ENCODE measurements at places on chromosomes 13 and 19.

DNA sequence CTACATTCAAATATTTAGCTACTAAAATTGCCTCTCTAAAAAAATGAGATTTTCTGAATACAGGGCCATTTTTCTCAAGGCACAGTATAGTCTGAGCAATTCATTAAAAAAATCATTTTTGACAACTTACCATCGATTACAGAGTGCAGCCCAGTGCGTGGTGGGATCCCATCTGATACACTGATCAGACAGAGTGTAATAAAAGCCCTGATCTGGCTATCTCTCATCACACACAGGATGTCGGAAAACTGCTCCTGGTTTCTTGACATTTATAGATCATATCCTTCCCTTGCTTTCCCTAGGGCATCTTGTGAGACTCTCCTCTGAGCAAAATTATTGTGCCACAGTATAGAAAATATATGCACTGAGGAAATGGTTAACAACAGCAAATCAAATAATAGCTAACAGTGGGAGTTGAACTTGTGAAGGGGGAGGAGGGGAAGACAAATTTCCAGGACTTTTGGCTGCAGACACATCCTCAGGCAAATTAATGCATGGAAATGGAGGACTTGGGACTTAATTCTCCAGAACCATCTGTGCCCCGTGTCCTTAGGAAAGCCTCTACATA, 28.4 kb upstream of the CNMD start:
- DNase-seq, result no peak

DNA sequence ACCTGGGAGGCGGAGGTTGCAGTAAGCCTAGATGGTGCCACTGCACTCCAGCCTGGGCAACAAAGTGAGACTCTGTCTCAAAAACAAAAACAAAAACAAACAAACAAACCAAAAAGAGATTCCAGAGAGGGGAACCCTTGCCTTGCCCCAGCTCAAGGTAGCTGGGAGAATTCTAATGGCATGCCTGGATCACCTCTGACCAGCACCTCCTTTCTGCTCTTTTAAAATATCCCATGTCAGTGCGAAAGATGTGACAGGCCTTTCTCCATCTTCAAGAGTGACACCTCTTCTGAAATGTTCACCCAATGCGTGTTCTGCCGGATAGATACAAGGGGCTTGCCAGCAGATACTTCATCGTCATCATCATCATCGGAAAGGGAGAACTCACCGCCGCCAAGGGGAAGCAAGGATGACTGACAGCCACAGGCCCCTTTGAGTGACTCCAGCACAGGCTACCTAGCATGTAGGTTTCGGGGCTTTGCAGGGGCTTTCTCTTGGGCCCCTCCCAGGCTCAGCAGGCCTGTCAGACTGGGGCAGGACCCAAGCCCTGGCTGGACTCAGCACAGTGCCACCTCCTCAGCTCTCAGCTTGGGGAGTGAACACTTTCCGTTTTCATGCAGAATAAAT, 18.9 kb upstream of the LRP3 start:
- DNase-seq, result no peak

GRCh38 chr13:101880581-101880980, 428.1 kb downstream of the ITGBL1 start:
- DNase-seq, result no peak

GRCh38 chr13:102814793-102815192, 15.9 kb downstream of the BIVM start:
- no peak for DNase-seq

- DNase-seq, result no peak
Observed at GRCh38 chr13:40626561-40626960, 39.9 kb downstream of the FOXO1 start.

DNA sequence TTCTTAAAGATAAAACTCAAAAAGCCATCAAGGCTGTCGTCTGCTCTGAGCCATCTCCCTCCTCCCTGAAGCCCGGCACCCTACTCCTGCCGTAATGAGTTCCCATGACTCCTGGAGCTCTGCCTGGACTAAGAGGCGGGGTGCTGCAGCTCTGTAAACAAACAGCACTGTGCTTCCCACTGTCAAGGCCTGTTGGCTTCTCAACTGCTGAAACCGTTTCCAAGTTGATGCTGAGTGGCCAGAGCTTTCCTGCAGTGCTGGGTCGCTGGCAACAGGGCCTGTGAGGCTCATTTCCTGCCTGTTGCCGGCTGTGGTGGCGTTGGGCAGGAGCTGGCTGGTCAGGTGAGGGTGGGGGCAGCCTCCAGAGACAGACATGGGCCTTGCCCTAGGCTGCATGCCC, 26.7 kb upstream of the ISYNA1 start:
- DNase-seq, result peak; percentile 94

DNA sequence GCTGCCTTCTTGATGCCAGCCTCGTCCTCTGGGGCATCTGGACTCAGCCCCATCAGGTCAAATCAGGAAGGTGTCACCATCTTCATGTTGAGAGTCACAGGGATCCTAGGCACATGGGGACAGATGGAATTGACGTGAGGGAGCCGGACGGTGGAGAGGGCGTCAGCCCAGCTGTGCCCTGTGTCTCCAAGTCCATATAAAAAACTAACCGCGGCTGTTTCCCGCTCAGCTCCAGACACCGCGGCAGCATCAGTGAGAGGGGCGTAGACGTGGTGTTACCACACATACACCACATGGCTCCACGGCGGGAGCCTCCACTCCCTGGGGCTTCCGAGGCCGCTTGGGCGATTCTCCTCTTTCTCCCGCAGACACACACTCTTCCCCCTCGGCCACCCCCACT, 5.6 kb upstream of the PRR36 start:
- DNase-seq, result no peak

DNA sequence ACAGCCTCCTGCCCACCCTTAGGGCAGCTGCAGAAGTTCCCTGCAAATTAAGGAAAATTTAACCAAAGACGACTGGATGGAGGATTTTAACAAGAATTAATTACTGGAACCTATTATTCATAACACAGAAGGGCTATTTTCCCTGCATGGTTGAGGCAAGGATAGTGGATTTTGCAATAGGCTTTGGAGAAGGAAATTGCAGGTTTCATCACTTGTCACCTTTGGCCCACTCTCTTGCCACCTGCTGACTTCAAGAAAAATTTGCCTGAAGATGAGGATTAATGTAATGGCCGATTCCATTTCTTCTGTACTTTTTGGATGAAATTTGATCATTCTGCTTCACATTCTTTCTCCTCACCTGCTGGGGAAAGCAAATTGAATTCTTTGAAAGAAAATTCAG, 261.7 kb downstream of the FGF9 start:
- DNase-seq, result no peak

DNA sequence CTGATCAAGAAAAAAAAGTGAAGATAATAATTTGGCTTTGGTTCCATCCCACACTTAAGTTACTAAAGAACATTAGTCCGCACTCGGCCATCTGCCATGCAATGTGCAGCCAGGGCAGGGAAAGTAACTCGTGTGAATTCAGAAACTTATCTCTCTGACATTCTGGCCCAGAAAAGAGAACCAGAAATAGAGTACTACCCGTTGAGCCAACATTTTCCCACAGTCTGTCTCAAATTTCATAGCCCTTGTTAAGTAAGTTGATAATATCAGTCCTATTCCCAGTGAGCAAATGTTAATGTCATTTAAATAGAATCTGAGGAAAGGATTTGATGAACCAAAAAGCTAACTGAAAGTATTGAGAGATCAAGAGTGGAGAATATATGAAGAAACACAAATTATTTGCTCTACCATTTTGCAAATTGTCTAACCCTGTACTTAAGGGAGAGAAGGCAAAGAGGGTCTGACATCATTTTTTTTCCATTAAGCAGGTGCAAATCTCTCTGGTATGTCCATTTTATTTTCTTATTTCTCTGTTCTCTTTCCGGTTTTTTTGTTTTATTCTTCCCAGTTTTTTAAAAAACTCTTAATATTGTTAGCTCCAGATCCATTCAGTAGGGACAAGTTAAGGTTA, 156.3 kb downstream of the NDFIP2 start:
- DNase-seq, result no peak

DNA sequence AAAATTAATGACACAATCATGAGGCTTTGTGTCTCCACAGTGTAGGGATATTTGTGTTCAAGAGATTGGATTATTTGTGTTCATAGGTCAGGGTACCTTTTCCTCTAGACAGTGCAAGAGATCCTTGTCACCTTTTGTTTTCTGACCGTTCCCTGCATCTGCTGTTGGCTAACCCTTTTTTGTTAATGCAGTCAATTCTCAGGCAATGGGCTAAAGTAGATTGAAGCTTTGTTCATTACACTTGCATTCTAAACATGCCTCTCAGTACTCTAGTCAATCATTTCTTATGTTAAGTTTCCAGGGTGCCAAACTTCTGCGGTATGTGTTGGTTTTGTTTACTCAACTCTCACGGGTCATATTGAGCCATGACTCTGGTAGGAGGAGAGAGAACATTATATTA, 1.8 kb upstream of the MED4 start:
- no peak for DNase-seq

DNA sequence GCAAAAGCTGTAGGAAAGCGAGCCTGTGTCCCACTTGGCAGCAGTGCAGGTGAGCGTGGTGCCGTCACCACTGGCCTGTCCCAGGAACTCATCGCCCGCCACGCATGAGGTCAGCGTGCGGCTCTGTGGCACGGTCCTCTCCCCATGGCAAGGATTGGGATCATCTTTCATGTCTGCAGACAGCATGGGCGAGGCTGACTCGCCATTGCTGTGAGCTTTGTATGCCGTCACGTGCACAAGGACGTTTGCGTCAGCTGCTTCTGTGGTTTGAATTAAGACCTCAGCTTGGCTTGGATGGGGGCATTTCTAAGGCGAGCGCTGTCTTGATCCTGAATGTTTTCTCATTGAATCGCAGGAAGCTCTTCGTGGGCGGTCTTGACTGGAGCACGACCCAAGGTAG, 9.8 kb downstream of the DAZAP1 start:
- peak; percentile 88 for DNase-seq
